GM19239 (cell line): ENCODE measurements at places on chromosomes 7 and 10.

DNA sequence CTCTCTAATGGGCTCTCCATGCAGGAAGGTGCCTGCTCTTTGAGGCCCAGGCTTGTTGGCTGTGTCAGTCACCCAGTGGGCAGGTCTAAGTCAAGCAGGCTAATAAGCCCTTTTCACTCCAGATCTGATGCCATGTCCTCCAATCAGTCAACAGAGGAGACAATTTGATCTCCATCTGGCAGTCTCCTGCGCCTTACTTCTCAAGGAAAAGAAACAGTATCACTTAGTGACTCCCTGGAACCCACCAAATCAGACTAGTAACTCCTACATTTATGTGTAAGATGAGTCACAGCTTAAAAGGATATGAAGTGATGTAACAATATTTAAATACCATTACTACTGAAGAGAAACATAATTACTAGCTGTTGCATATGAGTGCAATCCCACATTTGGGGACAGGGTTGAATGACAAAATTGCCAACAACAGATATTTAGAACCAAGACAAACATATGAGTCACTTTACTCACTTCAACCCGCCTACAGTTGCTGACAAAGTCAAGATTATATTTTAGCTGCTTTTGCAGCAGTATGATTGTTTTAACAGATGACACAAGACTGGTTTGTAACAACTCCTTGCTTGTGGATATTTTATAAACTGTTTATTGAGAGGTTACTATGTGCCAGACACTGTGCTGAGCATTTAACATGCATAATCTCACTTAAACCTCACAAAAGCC is 72.1 kb downstream of the USP6NL start:
- DNase-seq: no peak

DNA sequence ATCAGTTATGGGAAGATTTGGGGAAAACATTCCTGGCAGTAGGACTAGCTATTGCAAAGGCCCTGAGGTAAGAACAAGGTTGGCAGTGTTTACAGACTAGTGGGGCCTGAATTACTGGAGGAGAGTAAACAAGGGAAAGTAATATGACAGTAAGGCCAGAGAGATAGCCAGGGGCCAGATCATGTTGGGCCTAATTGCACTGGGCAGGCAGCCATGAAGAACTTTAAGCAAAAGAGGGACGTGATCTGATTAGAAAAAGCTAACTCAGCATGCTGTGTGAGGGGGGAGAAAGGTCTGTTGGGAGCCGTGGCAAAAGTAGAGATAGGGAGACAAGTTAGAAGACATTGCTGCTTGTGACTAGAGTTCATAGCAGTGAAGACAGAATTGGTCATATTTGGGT is 9.2 kb downstream of the NUP42 start:
- no peak for DNase-seq

DNA sequence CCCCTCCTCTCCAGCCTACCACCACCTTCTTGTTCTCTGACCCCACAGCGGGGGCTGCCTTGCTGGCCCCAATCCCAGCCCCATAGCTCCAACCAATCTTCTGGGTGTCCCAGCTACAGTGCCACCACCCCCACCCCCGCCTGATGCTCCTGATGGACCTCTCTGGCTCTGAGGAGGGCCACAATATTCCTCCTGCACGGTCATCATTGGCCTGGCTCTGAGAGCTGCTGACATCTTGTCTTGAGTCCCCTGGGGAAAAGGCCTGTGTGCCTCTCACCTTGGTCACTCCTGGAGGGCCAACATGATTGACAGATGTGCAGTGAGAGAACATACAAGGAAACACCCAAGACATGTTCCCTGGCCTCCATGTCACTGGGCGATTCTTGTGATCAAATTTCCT is 7.6 kb downstream of the GDF2 start:
- DNase-seq: no peak

DNA sequence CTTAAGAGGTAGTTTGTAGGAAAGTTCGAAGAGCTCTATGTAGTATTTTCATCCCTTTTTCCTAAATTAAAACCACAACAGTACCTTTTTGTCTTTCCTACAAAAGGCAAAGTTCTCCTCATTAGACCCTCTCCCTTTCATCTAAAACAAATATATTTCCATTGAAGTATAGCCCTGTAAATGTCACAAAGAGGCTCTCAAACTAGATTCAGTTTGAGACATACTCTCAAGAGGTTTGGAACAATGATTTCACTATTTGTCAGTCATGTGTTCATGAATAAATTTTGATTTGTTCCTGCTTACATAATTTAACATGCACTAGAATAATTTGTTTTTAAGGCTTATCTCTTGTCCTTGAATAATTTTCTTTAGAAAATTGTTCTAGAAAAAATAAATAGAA is 12.2 kb downstream of the TAS2R16 start:
- no peak for DNase-seq

GRCh38 chr7:46908770-46909169 is 673.1 kb downstream of the TNS3 start:
- DNase-seq: no peak

DNA sequence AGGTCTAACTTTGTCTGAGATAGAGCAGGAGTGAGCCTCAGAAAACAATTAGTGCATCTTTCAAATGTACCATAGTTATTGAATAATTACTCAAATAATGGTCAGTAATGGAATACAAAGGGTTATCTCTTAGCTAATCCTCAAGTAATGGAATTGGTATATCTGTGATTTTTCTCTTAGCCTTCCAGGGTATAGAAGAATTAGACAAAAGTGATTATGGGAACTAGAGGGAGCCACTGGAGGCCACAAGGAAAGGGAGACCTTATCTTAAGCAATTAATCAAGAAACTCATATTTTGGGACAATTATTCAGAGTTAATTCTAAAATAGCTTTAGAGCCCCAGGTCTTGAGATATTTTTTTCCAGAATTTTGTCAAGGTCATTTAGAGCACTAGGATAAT is 110.0 kb upstream of the GATA3 start:
- no peak for DNase-seq

DNA sequence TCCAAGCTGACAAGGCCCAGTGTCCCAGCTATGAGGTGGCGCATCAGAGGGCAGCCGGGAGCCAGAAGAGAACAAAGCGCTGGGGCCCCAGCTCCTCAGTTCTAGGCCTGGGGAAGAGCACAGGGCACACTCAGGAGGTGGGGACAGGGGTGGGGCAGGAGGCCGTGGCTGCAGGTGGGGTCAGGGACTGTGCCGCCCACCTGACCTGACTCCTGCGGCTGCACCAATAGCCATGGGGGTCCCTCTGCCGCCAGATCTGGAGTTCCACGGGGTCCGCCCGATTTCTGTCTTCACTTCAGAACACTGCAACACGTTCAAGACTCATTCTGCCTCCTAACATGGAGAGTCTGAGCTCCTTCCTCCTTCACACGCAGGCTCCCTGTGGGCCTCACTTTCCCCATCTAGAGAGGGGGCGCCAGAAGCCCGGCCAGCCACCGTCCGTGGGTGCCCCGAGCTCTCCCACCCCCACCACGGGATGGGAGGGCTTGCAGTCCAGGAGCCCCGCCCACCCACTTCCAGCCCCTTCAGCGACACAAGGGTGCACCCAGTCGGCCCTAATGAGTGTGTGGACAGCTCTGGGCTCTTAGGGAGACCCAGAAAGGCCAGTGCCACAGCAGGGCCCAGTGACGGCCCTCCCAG is 278.3 kb downstream of the MAD1L1 start:
- no peak for DNase-seq

DNA sequence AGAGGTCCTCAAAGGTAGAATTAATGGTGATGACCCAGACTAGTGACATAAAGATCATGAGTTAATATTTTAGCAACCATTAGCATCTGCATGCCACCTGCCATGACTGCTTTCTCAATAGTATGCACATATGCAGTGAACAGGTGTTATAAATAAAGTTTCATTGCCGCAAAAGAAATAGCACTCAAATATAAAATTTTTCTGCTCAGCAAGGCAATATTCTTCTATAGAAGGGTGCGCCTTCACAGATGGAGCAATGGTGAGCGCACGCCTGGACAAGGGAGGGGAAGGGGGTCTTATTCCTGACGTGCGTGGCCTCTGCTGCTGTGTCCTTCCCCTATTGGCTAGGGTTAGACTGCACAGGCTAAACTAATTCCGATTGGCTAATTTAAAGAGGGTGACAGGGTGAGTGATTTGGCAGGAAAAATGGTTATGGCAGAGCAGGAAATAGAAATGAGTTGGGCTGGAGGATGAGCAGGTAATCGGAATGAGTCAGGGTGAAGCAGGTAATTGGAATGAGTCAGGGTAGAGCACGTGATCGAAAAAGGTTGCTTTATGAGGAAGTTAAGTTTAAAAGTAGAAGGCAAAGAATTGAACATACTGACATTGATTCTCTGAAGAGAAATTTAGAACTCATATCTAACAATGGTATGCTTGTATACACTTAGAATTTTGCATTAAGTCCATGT is 24.7 kb upstream of the TRIM24 start:
- DNase-seq: no peak

DNA sequence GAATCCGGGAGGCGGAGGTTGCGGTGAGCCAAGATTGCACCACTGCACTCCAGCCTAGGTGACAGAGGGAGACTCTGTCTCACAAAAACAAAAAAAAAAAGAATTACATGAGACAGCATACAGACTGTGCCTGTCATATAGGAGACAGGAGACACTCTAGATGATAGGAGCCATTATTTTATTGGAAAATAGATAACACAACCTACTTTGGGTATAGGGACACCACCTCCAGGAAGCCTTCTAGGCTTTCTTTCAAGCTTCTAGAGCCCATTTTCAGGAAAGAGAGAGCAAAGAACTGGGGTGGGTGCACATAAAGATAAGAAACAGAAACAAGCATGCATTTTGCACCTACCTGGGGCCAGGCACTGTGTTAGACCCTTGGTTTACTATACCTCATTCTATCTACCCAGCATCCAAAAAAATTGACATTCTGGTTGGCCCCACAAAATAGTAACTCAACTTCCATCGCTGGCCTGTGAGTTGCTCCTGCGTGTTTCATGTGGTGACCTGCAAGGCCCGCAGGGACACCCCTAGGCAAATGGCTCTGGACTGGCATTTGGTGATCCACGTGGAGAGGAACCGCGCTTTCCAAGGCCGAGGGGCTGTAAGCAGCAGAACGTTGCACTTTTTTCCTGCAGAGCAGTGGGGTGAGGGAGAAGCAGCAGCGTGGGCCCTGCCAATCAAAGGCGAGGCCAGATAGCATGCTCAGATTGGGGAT is 57.1 kb upstream of the CACUL1 start:
- DNase-seq: no peak

DNA sequence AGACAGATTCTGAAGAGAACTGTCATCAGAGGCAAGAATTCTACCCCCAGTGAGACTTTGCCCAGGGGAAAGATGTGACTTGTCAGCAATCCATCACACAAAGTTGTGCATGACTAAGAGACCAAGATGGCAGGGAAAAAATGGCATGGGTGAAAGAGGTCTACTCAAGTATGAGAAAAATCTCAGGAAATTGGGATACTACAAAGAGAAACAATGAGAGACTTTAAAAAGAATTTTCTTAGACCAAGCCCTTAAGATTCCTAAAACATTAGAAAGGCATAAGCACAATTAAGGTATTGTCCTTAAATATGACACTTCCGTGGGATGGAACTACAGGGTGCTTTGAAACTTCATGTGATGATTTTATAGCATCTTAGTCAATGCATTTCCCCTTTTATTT is 45.6 kb upstream of the PDE1C start:
- DNase-seq: no peak

GRCh38 chr10:7818295-7819120 is at the start of gene TAF3:
TSS of gene TAF3 (plus strand) at chr10:7818505. CDS start at chr10:7818710, 205 bp downstream.
- peak; percentile 81 for DNase-seq

- DNase-seq: no peak
Measured at GRCh38 chr7:110943701-110944345, 147.1 kb upstream of the LRRN3 start.

- DNase-seq: no peak
Measured at GRCh38 chr10:121081306-121081705, 230.1 kb downstream of the WDR11 start.

DNA sequence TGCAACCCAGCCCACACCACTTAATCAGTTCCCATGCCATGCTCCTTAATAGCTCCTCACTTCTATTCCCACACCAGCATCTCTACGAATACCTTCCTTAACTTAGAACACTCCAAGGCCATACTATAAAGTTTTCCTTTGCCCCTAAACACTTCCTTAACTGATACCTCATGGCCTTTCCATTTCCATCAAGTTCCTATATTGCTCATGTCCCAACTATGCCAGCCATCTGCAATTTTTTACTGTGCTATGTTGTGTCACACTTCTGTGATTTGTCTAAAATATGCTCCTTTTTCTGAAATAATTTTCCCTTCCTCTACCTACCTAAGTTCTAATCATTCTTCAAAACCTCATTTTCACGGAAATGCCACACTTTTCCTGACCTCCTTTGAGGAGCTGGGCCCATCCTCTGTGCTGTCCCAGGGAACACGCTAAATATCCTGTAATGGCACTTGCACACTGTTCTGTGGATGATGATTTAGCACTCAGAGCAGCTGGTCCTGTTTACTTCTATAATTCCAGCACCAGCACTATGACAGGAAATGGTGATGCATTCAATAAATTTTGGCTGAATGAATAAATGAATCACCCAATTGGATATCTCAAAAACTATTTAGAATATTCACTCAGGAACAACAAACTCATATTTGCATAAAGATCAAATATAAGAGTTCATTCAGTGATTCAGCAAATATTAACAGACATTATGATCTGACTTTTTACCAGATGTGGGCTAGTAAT is 266.5 kb upstream of the HGF start:
- DNase-seq: no peak

GRCh38 chr7:157699357-157700013 is 362.7 kb downstream of the DNAJB6 start:
- DNase-seq: no peak

GRCh38 chr7:32036557-32036956 is 33.6 kb downstream of the PDE1C start:
- no peak for DNase-seq

DNA sequence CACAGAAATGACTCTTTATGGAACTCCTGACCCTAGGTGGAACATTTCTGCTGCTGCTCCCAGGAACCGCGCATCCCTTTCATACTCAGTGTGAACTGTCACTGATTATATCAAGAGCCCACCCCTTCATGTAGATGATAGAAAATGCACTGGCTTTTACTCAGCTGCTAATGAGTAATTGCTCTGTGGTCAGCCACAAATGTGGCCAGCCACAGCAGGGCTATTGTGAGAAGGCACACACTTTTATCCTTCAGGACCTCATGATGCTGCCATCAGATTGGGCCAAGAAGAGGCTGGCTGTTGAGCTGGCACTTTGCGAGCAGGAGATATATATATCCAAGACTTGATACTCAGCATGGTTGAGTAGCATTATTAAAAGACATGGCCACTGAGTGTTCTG is 124.7 kb downstream of the CFAP58 start:
- no peak for DNase-seq

GRCh38 chr7:11082121-11082520 is 108.4 kb downstream of the PHF14 start:
- no peak for DNase-seq

- no peak for DNase-seq
Measured at GRCh38 chr10:34607894-34608293, 207.2 kb downstream of the PARD3 start.

GRCh38 chr7:48305661-48306060 is 134.4 kb downstream of the ABCA13 start:
- DNase-seq: no peak

GRCh38 chr10:90999512-91000172 is 78.8 kb upstream of the ANKRD1 start:
- DNase-seq: no peak
